IPS DF 19.7 (cell line): ENCODE measurements at places on chromosomes 7 and 10.

GRCh38 chr7:28808796-28809533 lies 149.2 kb downstream of the TRIL start:
- DNase-seq: no peak

DNA sequence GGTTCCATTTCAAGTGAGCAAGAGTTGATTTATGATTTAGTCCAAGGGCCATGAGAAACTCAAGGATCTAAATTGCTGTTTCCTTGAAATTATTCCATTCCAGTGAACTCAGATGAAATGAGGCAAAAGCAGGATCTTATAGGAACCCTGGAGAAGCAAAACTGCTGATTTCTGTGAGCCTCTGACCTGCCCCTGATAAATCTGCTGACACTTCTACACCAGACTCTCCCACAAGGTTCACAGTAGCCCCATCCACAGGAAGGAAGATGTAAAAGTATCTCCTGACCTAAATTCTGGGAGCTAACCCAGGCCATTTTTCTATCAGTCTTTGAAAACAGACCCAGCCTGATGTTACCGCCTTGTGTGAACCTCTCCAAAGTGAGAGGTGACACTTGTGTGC lies 987.6 kb upstream of the AUTS2 start:
- no peak for DNase-seq

GRCh38 chr7:95642173-95642572 lies 45.9 kb upstream of the PDK4 start:
- no peak for DNase-seq

DNA sequence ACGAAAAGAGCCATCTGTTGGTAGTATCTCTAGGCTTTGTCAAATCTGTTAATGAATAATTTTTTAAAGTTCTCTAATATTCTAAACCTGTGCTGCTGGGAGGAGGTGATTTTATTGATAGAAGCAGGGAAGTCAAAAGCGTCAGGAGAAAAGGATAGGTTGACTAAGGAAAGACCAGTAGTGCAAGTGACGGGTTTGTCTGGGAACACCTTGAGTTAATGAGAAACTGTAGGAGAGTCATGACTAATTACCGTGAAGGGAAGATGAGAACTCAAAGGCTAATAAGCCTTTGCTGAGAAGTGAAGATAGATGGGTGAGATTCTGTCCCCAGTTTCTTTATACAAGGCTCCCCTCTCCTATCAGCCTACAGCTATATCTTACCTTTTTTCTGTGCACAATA lies 5.0 kb upstream of the PDK4 start:
- DNase-seq: no peak

DNA sequence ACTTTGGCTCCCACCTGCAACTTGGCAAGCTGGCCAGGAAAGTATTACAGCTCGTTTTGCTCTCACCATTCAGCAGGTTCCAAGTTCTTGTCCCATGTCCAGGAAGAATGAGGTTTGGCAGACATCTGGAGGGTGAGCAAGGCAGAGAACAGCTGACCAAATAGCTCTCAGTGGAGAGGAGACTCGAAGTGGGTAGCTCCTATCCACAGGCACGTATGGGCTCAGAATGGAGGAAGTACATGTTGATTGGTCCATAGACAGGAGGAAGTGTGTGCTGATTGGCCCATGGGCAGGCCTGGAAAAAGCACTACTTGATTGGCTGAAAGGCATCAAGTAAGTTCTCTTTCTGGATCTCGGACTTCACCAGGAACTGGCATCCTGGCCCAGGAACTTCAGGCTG lies 3.0 kb upstream of the NCAPG2 start:
- DNase-seq: no peak

DNA sequence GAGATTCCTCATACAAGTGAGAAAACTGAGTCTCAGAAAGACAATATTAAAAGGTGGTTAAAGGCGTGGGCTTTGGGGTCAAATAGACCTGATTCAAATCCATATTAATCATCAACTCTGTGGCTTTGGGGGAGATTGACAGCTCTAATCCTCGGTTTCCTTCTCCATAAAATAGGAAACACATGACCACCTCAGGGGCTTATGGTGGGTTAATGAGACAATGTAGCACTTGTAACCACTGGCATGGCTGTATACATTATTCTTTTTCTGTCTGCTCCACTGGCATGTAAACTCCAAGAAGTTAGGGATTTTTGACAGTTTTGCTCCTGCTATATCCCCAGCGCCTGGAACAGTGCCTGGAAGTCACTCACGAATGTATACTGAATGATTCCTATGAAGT lies 120.8 kb upstream of the GAD2 start:
- no peak for DNase-seq

DNA sequence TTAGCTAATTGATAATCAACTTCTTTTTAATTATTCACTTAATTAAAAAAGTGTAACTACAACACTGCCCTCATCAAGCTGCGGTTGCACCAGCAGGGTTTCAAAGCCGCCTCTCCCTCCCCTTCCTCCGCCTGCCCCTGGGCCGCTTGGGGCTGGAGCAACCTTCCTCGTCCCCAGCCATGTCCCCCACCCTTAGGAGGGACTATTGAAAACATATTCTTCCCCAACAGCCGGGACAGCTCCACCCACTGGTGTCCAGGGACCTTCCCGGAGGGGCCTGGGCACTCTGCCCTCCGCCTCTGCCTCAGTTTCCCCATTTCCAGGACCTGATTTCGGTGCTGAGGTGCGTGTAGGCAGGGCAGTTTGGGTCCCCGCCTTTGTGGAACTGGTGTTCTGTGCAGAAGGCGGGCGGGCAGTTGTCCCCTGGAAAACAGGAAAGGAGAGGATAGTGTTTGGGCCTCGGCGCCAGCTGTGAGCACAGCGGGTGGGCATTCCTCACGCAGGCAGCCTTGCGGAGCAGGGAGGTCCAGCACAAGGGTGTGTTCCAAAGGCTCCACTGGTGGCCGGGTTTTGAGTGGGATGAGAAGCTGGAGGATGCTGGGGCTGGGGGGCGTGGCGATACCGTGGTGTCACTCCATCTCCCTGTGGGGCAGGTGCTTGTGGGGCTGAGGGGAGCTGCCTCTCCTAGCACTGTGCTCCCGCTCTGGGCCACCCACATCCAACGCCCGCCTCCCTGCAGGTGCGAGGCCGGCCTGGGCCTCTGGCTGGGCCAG lies 15.7 kb downstream of the UNCX start:
- DNase-seq: no peak
